ENCODE measurements at places on chromosomes 1 and 21. TPM values are rescaled to one million over a fixed set of nuclear protein-coding genes. Genes with fewer than 3 reads are reported as not detected.

OR10J1 gene
- total RNA-seq = not detected

FAM3B gene
- not detected for total RNA-seq

SLAMF9 gene
- total RNA-seq = 0.59 TPM

OR2T6 gene
- total RNA-seq = not detected

PCP4L1 gene
- 0.26 TPM for total RNA-seq
